ENCODE measurements at places on chromosomes 11 and 22. TPM values are rescaled to one million over a fixed set of nuclear protein-coding genes. Genes with fewer than 3 reads are reported as not detected.

GRCh38 chr11:15641271-15642045, 526.7 kb downstream of the INSC start:
- H3K27ac ChIP-seq: no peak overlapping the region
- H3K36me3 ChIP-seq: no peaks in the 10 kb centered on the region
- H3K27me3 ChIP-seq: no peaks in the 10 kb centered on the region
- H3K4me3 ChIP-seq: no peak overlapping the region

DNA sequence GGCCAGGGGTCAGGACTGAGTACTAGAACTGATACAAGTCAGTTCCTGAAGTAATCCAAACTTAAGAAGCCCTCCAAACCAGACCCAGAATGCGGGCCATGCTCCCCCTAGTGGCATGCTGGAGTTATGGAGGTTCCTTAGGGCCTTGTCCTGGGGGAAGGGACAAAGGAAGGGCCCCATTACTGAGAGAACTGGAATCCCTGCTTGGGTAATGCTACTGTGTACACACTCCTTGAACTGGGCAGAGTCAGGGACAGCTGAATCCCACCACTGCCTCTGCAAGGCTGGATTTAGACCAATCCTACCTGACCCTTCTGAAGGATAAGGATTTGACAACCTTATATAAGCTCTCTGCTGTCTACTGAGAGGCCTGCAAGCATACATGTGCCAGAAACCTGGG, 97.3 kb upstream of the AKIP1 start:
- H3K36me3 ChIP-seq: no peaks in the 10 kb centered on the region
- DNase-seq: peak; percentile 89
- no peak overlapping the region for H3K27ac ChIP-seq
- no peak overlapping the region for H3K4me3 ChIP-seq
- peaks cover 24% of the 10 kb centered on the region for H3K4me1 ChIP-seq

DNA sequence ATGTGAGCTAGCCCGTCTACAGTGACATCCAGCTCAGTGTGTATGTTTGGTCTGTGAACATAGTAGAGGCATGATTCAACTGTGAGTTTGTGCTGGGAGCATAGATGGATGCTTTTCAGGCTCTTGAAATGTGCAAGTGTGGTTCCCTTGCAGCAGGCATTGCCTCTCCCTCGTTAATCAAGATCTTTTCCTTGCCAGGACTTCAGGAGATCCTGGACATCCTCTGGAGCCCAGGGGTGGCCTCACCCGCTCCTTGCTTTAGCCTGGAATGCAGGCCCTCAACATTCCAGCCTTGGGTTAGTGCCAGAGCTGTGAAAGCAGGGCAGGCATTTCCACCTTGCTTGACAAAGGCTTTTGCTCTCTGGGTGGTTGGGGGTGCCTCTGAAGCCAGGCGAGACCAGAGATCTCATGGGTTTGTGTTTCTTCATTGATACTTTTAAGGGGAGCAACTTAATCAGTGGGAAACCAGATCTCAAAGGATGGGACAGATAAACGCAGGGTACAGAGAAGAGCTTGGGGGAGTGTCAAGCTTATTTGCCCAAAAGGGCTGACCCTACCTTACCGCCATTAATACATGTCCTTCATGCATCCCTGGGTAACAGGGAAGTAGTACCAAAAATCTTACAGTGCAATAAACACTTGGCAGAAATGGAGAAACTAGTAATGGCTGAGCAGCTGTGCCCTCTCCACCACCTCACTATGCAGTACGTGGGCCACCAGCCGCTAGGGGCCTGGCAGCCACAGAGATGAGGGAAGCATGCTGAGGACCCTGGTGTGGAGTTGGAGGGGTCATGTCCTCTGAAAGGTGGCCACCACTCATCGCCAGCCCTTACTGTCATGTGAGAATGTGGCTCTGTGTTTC, 72.1 kb downstream of the PTPRJ start:
- H3K4me3 ChIP-seq: no peak overlapping the region

- peaks cover 8% of the 10 kb centered on the region for H3K27me3 ChIP-seq
- no peak for DNase-seq
Measured at GRCh38 chr11:125910226-125910849, 6.0 kb downstream of the DDX25 start.

DNA sequence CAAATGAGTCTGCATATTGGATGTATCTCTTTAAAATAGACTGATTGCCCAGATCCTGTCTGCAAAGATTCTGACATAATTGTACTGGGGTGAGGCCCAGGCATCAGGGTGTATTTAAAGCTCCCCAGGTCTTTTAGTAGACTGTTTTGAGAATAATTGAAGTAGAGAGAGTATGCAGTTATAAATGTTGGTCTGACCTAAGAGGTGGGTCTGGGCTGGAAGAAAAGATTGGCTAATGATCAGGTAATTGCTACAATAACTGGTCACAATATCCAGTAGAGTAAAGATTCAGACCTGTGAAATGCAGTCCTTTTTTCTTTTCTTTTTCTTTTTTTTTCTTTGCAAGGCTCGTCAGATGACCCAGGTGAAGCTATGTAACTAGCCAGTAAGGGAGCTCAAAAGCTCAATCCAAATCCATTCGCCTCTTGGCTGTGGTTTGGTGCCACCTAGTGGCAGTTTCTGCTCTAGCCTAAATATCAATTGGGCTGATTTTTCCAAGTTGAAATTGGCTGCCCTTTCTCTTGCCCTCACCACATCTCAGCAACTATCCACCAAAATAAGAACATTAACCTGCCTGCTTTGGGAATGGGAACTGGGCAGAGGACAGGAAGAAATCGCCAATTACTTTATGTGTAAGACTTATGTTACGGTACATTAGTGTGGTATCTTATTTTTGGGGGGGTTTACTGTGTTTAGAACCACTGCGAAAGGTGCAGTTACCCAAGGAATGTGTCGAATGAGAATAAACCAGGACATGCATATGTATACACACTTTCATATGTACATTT, 45.9 kb downstream of the ZNF143 start:
- H3K27ac ChIP-seq: no peak overlapping the region
- no peaks in the 10 kb centered on the region for H3K27me3 ChIP-seq
- peak; percentile 90 for DNase-seq
- no peaks in the 10 kb centered on the region for H3K4me1 ChIP-seq
- H3K4me3 ChIP-seq: no peak overlapping the region

GRCh38 chr11:116615211-116615865, 157.4 kb downstream of the BUD13 start:
- H3K4me1 ChIP-seq: no peaks in the 10 kb centered on the region
- H3K27me3 ChIP-seq: no peaks in the 10 kb centered on the region
- H3K36me3 ChIP-seq: no peaks in the 10 kb centered on the region
- H3K27ac ChIP-seq: no peak overlapping the region
- DNase-seq: no peak

DNA sequence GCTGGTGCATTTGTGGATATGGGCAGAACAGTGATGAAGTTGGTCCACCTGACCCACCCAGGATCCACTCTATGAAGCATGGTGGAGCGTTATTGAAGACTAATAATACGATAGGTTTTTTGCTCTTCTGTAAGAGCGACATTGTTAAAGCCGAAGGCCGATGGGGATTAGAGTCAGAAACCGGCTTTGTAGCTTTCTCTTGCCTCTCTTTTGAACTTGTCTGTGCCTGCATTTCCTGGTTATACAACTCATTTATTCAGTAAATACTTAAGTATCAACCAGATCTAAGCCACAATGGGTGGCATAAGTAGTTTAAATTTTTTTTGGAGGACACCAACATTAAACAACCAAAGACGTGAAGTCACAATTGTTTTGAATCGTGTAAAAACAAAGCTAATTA, 93.4 kb downstream of the ARHGAP42 start:
- no peak overlapping the region for H3K4me3 ChIP-seq
- DNase-seq: no peak

DNA sequence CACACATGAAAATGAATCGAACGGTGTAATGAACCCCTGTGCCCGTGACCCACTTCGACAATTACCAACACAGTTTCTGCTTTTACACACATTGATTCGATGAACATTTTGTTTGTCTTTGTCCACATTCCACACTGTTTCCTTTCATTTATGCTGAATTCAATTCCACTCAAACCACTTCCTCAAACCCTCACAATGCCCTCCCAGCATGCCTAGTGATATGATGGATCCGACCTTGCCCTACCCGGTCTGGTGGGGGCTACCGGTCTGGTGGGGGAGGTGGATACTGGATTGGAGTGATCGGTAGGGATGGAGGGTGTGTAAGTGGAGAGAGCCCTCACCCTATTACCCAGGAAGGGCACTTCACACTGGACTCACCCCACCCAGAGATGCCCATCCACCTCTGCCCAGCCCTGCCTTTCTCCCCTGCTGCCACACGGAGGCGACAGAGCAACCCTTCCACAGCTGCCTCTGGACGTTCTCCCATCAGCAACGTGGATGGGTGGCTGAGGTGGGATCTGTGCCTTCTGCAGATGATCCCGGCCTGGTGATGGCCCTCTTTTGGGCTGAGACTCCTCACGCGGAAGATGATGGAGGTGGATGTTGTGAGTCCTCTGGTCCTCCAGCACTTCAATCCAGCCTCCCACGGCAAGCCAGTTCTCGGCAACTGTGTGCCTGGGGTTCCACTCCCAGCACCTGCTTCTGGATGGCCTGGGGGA, 33.0 kb upstream of the P2RY2 start:
- no peak overlapping the region for H3K27ac ChIP-seq
- H3K4me1 ChIP-seq: peaks cover 9% of the 10 kb centered on the region
- peak; percentile 54 for DNase-seq
- no peaks in the 10 kb centered on the region for H3K27me3 ChIP-seq
- no peak overlapping the region for H3K4me3 ChIP-seq
- no peaks in the 10 kb centered on the region for H3K36me3 ChIP-seq

DNA sequence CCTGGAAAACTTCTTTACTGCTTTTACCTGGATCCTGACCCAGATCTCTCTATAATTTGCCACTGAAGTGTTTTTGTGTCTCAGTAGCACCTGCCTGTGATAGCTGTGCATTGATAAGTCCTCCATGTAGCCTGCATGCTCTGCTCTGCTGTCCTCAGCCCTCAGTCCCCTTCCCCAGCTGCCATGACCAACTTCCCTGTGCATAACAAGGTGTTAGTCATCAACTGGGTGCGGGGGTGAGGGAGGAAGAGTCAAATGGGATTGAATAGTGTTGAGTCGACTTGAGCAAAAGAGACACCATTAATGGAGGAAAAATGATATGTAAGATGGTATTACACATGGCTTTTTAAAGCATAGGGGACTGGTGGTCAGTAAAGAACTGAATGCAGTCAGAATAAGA, 92.2 kb upstream of the PLET1 start:
- DNase-seq: no peak
- H3K27me3 ChIP-seq: no peaks in the 10 kb centered on the region
- no peak overlapping the region for H3K27ac ChIP-seq
- no peaks in the 10 kb centered on the region for H3K36me3 ChIP-seq
- no peak overlapping the region for H3K4me3 ChIP-seq
- no peaks in the 10 kb centered on the region for H3K4me1 ChIP-seq

GRCh38 chr11:111091321-111091938, 154.1 kb upstream of the POU2AF2 start:
- H3K36me3 ChIP-seq: no peaks in the 10 kb centered on the region
- H3K4me3 ChIP-seq: no peak overlapping the region
- no peak overlapping the region for H3K27ac ChIP-seq
- DNase-seq: peak; percentile 82
- no peaks in the 10 kb centered on the region for H3K4me1 ChIP-seq

DNA sequence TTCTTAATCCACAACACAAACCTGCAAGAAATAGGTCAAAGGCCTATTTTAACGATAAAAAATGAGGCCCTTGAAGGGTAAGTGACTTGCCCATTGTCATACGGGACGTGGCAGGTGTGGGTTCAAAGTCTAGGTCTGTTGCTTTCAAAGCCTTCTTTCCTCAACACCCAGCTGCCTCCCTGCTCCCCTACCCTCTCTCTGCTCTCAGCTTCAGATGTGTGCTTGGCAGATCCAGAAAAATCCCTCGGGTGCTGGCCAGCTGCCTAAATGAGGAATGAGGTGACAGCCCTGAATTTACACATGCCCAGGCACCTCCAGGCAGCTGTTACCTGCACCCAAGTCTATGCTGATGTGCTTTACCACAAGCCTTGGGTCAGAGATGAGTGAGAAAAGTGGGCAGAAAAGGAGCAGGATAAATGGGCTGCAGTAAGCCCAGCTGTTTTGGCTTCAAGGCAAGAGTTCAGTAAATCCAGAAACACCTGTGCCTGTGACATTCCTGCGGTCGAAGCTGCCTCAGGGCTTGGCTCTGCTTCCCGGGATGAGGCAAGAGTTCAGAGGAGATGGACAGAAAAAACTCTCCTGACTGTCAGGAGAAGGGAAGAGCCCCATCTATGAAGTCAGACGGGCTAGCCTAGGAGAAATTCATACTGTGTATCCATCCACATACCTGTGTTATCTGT, 49.9 kb upstream of the LDLRAD3 start:
- H3K27ac ChIP-seq: no peak overlapping the region
- peaks cover 2% of the 10 kb centered on the region for H3K27me3 ChIP-seq
- no peak overlapping the region for H3K4me3 ChIP-seq
- H3K36me3 ChIP-seq: no peaks in the 10 kb centered on the region
- no peaks in the 10 kb centered on the region for H3K4me1 ChIP-seq

GRCh38 chr11:18209058-18209457, 27.5 kb downstream of the SAA4 start:
- H3K4me1 ChIP-seq: no peaks in the 10 kb centered on the region
- no peaks in the 10 kb centered on the region for H3K36me3 ChIP-seq
- no peak overlapping the region for H3K27ac ChIP-seq
- no peak for DNase-seq

- peaks cover 12% of the 10 kb centered on the region for H3K36me3 ChIP-seq
- H3K27me3 ChIP-seq: no peaks in the 10 kb centered on the region
- no peak overlapping the region for H3K4me3 ChIP-seq
Measured at GRCh38 chr11:9498457-9499078, 37.8 kb downstream of the ZNF143 start.

- DNase-seq: peak; percentile 88
- no peaks in the 10 kb centered on the region for H3K36me3 ChIP-seq
- no peaks in the 10 kb centered on the region for H3K27me3 ChIP-seq
- H3K27ac ChIP-seq: peak overlapping the region; percentile 37
- H3K4me3 ChIP-seq: no peak overlapping the region
Measured at GRCh38 chr11:13983081-13983751, 20.7 kb downstream of the SPON1 start.

GRCh38 chr11:86372586-86372985, 2.1 kb upstream of the CCDC81 start:
- H3K27me3 ChIP-seq: no peaks in the 10 kb centered on the region
- no peak overlapping the region for H3K4me3 ChIP-seq
- no peaks in the 10 kb centered on the region for H3K4me1 ChIP-seq
- no peak for DNase-seq
- H3K27ac ChIP-seq: no peak overlapping the region

Gene TBX1
- total RNA-seq: 19.3 TPM

Gene APOA4
- total RNA-seq: not detected

Gene OR8D4
- not detected for total RNA-seq

Gene OR10S1
- total RNA-seq: not detected

Gene CWF19L2
- total RNA-seq: 10.2 TPM

Gene BIRC3
- 44.5 TPM for total RNA-seq

Gene TMA7B
- total RNA-seq: 0.31 TPM

Gene PACSIN3
- 53.3 TPM for total RNA-seq

Gene SLC1A2
- total RNA-seq: 1.6 TPM

Gene CASP12
- 0.34 TPM for total RNA-seq

Measured in lung (tissue), 17 donors.